ENCODE measurements at places on chromosomes 7 and 10.

- DNase-seq = no peak
Observed at GRCh38 chr7:157901166-157901565, 564.4 kb downstream of the DNAJB6 start.

GRCh38 chr10:29472301-29473086, 162.3 kb downstream of the SVIL start:
- no peak for DNase-seq

DNA sequence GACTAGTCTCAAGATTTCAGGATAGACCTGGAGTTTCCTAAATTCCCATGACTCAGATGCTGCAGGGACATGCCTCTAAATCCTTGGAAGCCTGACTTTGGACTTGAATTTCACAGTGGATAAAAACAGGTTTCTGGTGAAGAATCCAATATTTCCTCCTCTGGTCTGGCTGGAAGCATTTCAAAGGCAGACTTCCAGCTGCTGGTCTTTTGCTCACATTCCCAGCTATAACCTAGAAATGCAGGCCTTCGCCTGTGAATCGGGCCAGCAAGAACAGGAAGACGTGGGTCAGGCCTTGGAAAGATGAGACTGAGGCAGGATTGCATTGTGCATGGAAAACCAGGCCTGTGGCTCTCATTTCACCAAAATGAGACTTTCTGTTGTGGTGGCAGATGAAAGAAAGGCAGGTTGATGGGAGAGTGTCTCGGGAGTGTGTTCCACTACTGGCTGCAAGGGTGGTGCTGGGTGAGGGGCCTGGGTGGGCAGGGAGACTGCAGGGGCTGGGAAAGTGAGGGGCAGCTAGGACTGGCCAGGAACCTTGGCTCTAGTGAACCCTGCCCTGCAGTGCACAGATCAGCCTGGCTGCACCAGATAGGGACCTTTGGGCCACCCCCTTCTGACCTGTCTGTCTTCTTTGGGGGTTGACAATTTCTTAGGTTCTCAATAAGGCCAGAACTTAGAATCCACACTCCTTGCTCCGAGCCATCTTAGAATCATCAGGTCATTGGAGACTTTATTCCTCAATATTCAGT, 488.8 kb upstream of the MKI67 start:
- DNase-seq = no peak

- no peak for DNase-seq
Observed at GRCh38 chr10:60937022-60937421, 7.0 kb downstream of the RHOBTB1 start.

DNA sequence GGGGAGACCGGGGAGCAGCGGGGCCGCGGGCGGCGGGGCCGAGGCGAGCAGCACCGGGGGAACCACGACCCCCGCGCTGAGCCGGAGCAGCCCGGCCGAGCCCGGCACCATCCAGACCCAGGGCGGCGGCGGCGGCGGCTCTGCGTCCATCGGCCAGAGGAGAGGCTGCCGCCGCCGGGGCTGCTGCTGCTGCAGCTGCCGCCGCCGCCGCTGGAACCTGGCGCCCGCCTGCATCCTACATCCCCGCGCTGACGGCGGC, 190 bp downstream of the TCERG1L start:
- no peak for DNase-seq

DNA sequence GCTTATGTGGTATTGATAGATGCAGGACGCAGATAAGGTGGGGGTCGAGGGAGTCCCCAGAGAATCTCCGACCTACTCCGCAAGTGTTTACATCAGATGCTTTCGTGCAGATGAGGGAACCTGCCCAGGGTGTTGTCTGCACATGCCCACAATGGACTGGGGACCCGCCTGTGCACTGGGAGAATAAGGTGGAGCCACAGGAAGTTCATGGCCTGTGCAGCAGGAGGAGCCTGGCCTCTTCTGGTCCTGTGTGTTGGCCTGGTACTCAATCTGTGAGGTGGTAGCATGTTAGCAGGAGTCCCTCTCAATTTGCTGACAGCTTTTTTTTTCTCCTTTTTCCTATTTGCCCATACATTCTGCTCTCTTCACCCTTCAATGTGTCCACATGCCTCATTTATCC, 54.1 kb upstream of the AKR1C1 start:
- no peak for DNase-seq

DNA sequence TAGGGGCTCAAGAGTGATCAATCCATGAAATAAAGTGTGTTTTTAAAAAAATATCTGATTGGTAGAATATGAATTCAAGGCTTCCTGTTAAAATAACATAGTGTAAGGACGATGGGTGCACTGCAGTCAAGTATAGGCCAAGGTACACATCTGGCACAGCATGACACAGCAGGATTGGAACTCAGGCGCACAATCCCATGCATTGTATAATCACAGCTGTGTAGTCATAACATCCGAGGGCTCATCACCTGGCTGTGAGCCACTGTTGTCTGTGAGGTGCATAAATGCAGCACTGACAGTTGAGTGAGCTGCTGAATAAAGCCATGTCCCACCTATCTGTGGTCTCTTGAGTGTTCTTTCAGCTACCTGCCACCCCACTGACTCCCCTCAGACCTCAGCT, 142.3 kb upstream of the HPS1 start:
- DNase-seq = no peak

- peak; percentile 88 for DNase-seq
Observed at GRCh38 chr10:110918269-110918642, 724 bp downstream of the BBIP1 start.

GRCh38 chr10:11691319-11691755, 50.8 kb upstream of the ECHDC3 start:
- DNase-seq = no peak

DNA sequence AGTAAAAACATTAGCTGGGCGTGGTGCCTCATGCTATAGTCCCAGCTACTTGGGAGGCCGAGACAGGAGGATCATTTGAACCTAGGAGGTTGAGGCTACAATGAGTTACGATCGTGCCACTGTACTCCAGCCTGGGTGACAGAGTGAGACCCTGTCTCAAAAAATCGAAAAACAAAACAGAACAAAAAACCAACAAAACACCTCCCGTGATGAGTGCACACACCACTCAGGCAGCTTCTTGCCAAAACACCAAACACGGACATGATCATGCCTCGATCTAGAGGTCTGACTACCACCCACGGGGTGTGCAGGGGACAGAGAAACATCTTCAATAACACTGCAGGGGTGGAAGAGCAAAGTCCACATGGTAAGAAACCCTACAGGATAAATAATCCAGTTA, 44.4 kb downstream of the AMZ1 start:
- DNase-seq = no peak

- DNase-seq = no peak
Observed at GRCh38 chr7:90789736-90790306, 193.7 kb downstream of the CDK14 start.

DNA sequence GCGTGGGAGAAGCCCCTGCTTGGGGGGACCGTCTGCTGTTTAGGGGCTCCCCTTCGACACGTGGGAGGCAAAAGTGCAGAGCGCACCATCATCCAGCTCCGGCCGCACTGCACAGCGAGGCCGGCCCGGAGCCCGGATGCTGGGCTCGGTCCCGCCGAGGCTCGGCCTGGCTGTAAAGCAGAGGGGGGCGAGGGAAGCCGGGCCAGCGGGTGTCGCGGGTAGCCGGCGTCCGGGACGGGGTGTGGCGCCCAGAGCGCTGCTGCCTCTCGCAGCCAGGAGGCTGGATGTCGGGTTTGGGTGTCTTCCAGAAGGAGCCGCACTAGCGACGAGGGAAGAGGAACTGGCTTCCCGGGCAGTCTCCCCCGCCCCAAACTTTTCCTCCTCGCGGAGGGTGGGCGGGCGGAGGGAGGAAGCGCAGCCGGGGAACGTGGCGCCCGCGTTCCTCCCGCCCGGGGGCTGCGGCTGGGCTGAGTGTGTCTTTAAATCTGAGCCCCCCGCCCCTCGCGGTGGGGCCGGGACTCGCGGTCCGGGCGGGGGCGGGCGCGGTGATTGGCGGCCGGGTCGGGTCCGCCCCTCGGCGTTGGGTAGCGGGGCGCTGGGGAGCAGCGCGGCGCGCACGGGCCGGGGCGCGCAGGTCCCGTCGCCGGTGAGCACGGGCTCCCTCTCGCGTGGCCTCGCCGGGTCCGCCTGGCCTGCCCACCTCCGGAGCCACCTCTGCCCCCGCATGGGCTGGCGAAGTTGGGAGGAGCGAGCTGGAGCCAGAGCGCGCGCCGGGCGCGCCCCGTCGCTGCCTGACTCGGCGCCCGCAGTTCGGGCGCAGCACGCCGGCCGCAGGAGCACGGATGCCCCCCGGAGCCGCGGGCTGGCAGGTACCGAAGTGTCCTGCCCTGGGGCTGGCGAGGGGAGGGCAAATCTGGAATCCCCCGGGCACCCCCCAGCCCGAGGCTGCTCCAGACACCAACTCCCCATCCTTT, at the start of gene PALD1:
TSS of gene PALD1 (plus strand) at position 577 of the 974 bp plus-strand sequence. CDS start 47,185 bp downstream, outside the sequence.
- DNase-seq = peak; percentile 17

- no peak for DNase-seq
Observed at GRCh38 chr7:84170646-84171045, 23.9 kb downstream of the SEMA3A start.

GRCh38 chr7:70353330-70353945, 755.2 kb downstream of the AUTS2 start:
- no peak for DNase-seq

- DNase-seq = no peak
Observed at GRCh38 chr7:117875566-117875965, 2.3 kb upstream of the CTTNBP2 start.

- DNase-seq = no peak
Observed at GRCh38 chr7:78959477-78959876, 494.0 kb downstream of the MAGI2 start.

All from NCI-H1436 (cell line).